Naive thymus-derived CD4-positive, alpha-beta T cell (primary cell): ENCODE measurements at places on chromosomes 12 and 14. TPM values are rescaled to one million over a fixed set of nuclear protein-coding genes. Genes with fewer than 3 reads are reported as not detected.

- H3K27me3 ChIP-seq = no peaks in the 10 kb centered on the region
- H3K27ac ChIP-seq = no peak overlapping the region
- H3K36me3 ChIP-seq = no peaks in the 10 kb centered on the region
- H3K4me3 ChIP-seq = no peak overlapping the region
- DNase-seq = no peak
Measured at GRCh38 chr14:71372411-71372838, 465.2 kb downstream of the PCNX1 start.

- H3K27me3 ChIP-seq = no peaks in the 10 kb centered on the region
- H3K27ac ChIP-seq = no peak overlapping the region
- peaks cover under 1% of the 10 kb centered on the region for H3K36me3 ChIP-seq
- H3K4me3 ChIP-seq = no peak overlapping the region
Measured at GRCh38 chr12:62279961-62280360, 19.8 kb downstream of the USP15 start.

KCNC2 gene
- total RNA-seq = not detected

- no peaks in the 10 kb centered on the region for H3K27me3 ChIP-seq
- H3K27ac ChIP-seq = no peak overlapping the region
- DNase-seq = no peak
- H3K4me1 ChIP-seq = no peaks in the 10 kb centered on the region
Measured at GRCh38 chr14:78644824-78645559, 474.8 kb downstream of the NRXN3 start.

DNA sequence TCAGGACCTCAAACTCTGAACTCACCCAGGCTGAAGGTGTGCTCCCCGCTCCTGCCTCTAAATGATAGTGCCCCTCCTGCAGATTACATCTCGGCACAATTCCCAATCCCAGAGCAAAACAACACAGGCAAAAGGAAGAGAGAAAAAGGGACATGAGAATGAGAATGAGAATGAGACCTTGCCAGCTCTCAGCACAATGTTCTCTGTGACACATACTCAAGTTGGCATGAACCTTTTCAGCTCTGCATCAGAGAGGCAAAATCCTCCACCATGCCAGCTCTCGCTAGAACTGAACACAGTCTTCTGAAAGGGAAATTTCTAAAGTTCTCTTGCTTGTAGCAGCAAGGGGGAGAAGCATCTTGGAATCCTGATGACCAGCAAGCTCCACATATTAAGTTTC, 84.6 kb downstream of the KSR2 start:
- no peaks in the 10 kb centered on the region for H3K36me3 ChIP-seq
- H3K4me1 ChIP-seq = no peaks in the 10 kb centered on the region
- no peak overlapping the region for H3K27ac ChIP-seq
- no peaks in the 10 kb centered on the region for H3K27me3 ChIP-seq

GPR137C gene
- total RNA-seq = 0.34 TPM

- H3K27me3 ChIP-seq = no peaks in the 10 kb centered on the region
- no peak overlapping the region for H3K27ac ChIP-seq
Measured at GRCh38 chr12:96687719-96688118, 198.3 kb downstream of the CFAP54 start.

PRDM4 gene
- total RNA-seq = 36.4 TPM

DNA sequence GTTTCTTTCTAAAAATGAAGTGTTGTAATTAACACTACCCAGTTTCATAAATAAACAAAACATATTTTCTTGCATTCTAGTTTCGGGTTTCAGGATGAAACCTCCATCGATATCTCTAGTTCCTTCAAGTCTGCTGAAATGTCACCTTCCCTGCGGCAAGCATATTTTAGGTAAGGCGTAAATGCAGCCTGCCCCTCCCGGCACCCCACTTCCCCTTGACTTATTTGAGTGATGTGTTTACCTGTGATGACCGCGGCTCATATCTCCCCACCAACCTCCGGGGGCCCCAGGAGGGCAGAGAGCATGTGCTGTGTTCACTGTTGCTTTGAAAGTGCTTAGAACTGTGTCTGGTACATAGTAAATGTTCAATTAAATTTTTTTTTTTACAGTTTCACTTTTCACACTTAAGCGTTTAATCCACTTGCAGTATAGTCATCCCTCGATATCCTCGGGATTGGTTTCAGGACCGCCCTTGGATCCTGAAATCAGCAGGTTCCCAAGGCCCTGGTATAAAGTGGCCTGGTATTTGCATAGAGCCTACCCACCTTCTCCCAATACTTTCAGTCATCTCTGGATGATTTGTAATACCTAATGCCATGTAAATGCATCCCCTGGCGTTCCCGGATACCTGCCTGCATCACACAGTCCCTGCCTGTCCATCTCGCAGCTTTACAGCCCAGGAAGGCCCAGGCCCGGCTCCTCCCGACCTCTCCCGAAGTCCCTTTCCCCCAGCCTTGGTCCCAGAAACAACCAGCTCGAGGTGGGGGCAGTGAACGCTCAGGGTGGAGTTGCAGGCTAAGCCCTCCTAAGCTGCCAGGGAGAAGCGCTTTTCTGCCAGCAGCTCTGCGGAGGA, 40.2 kb upstream of the FBRSL1 start:
- no peaks in the 10 kb centered on the region for H3K27me3 ChIP-seq
- no peak for DNase-seq
- H3K27ac ChIP-seq = no peak overlapping the region
- H3K4me1 ChIP-seq = peaks cover 27% of the 10 kb centered on the region

ACSS3 gene
- total RNA-seq = not detected

MYO1H gene
- not detected for total RNA-seq

EGLN3 gene
- total RNA-seq = 1.3 TPM

GRCh38 chr12:33596061-33596460, 156.4 kb upstream of the SYT10 start:
- no peak for DNase-seq
- H3K27me3 ChIP-seq = no peaks in the 10 kb centered on the region
- H3K27ac ChIP-seq = no peak overlapping the region

DNA sequence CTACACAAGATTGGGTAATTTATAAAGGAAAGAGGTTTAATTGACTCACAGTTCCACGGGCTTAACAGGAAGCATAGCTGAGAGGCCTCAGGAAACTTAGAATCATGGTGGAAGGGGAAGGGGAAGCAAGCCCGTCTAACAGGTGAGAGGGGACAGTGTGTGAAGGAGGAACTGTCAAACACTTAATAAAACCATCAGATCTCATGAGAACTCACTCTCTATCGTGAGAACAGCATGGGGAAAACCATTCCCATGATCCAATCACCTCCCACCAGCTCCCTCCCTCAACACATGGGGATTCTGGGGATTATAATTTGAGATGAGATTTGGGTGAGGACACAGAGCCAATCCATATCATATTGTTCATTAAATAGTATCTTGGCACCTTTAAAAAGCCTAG, 56.1 kb downstream of the EPS8 start:
- no peaks in the 10 kb centered on the region for H3K27me3 ChIP-seq
- H3K36me3 ChIP-seq = no peaks in the 10 kb centered on the region
- DNase-seq = no peak
- no peaks in the 10 kb centered on the region for H3K4me1 ChIP-seq
- H3K27ac ChIP-seq = no peak overlapping the region

GRCh38 chr12:59927032-59927431, 331.2 kb downstream of the SLC16A7 start:
- H3K36me3 ChIP-seq = no peaks in the 10 kb centered on the region
- H3K4me1 ChIP-seq = no peaks in the 10 kb centered on the region
- no peaks in the 10 kb centered on the region for H3K27me3 ChIP-seq

DNA sequence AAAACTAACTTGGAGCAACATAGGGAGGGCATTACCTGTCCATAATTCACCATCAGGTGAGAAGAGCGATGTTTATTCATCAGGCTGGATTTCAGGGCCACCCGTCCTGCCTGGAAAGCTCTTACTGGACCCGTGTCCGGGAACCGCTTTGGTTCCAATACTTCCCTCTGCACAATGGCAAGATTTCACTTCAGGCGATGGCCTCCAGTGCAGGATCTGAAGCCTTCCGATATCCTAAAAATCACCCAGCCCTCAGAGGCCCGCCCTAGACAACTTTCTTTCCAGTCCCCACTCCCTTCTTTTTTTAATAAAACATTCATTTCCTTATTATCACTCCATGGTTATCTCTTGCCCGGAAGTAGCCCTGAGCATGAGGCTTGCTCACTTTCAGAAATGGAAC, 92.5 kb downstream of the BCL11B start:
- no peaks in the 10 kb centered on the region for H3K27me3 ChIP-seq
- H3K36me3 ChIP-seq = no peaks in the 10 kb centered on the region
- DNase-seq = no peak
- peak overlapping the region; percentile 85 for H3K27ac ChIP-seq

RNASE3 gene
- 1.1 TPM for total RNA-seq

PNMA1 gene
- total RNA-seq = 33.7 TPM

DNA sequence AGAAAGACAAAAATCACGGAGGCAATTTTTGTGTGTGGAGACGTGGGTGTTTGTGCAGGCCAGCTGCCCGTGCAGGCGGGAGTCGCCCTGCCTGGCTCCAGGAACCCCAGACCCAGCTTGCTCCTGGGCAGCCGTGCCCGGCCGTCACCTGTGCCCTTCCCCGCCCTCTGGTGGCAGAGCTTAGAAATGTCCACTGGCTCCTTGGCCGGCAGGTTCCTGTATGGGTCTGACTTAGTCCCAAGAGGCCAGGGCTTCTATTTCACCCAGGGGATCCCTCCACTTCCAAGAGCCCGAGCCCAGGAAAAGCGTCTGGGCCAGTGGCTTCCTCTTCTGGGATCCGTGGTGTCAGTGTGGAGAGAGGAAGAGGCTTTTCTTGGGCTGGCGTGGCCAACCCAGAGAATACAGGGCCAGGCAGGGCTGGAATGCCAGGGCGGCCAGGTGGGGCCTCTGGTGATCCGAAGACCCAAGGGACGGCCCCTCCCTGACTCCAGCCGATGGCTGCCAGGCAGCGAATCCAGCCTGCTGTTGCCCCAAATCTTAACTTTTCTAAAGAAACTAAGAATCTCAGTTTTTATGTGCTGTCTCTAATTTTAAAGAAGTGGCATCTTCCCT, 120.9 kb downstream of the TMEM132C start:
- no peak overlapping the region for H3K4me3 ChIP-seq
- H3K27me3 ChIP-seq = no peaks in the 10 kb centered on the region
- no peaks in the 10 kb centered on the region for H3K4me1 ChIP-seq
- H3K36me3 ChIP-seq = no peaks in the 10 kb centered on the region
- no peak for DNase-seq
- H3K27ac ChIP-seq = no peak overlapping the region

DNA sequence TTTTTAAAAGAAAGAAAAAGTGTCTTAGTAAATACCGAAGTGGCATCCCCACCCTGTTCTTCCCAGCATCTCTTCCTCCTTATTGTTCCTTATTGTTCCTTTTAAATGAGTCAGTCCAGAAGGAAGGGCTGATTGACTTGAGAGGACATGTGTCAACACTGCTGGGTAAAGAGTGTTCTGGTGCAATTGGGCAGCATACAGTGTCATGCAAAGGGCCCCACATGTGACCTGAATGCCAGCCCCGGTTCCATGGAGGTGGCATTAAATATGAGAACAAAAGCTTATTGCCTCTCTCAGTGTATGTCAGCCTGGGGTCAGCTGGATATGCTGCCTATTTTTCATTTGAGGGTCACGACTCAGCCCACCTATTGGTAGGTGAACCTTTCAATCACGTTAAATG, 58.9 kb upstream of the RIC8B start:
- DNase-seq = no peak
- no peaks in the 10 kb centered on the region for H3K4me1 ChIP-seq
- H3K27me3 ChIP-seq = no peaks in the 10 kb centered on the region

DNA sequence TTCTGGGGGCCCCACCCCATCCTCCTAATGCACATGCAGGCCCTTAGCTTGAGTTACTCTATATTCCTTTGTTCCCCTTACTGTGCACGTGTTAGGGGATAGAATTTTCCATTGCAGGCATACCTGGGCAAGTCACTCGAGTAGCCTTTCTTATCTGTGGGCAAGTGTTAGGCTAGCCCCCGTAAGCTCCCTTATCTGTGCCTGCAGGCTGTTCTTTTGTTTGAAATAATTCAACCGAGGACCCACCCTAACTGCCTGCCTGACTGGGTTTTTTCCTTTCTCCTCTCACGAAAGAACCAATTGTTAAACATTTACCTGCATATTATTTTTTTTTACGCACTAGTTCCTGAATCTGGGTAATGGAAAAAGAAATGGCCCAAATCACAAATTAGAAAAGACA, 21.3 kb upstream of the BCAT1 start:
- H3K27me3 ChIP-seq = no peaks in the 10 kb centered on the region
- no peak overlapping the region for H3K27ac ChIP-seq
- H3K4me1 ChIP-seq = no peaks in the 10 kb centered on the region
- DNase-seq = no peak
- H3K4me3 ChIP-seq = no peak overlapping the region
- no peaks in the 10 kb centered on the region for H3K36me3 ChIP-seq

DNA sequence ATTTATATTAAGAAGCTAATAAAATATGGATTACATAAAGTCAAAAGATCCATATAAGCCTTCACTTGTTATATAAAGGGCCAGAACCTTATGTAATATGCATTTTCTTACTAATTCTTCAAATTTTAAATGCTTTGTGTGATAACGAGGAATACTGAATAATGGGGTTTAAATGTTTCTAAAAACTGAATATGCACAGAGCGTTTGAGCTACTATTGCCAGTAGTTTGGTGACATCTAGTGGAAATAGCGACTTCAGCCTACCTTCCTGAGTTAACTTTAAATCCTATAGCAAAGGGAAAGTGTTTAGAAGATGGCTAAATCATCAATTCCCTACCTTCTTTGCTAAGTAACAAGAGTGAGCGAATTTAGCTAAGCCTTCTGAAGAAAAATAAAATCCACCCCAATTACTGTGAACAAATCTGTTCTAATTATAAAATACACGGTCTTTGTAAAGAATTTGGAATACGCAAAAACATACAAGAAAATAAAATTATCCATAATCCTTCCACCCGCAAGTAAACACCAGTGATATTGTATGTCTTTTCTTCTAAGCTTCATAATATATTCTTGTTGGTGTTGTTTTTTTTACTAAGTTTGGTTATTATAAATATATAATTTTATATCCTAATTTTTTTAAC, 115.5 kb upstream of the G2E3 start:
- H3K4me3 ChIP-seq = no peak overlapping the region
- no peak overlapping the region for H3K27ac ChIP-seq
- H3K27me3 ChIP-seq = no peaks in the 10 kb centered on the region
- DNase-seq = no peak
- no peaks in the 10 kb centered on the region for H3K36me3 ChIP-seq

C12orf50 gene
- total RNA-seq = 0.11 TPM

RTL1 gene
- not detected in 2 replicates for total RNA-seq
